ENCODE measurements at places on chromosomes 5 and 9.
A peak's percentile ranks its signal among the peaks of the same experiment; 100 is the strongest.

DNA sequence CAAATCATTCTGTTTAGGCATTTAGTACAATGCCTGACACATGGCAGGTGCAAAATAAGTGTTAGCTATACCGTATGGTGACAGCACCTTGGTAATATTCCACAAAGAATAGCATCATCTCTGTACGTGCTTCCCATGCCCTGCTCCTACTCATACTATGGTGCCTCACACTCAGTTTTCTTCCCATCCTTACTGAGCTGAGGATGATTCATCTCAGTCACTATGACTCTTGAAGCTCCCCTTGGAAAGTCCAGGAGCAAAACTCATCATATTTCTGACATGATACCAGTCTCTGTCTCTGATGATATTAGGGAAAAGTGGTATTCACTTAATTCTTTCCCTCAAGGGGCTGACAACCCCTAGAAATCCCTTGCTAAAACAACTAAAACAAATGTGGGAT lies 423.3 kb downstream of the EFNA5 start:
- no peak for DNase-seq

DNA sequence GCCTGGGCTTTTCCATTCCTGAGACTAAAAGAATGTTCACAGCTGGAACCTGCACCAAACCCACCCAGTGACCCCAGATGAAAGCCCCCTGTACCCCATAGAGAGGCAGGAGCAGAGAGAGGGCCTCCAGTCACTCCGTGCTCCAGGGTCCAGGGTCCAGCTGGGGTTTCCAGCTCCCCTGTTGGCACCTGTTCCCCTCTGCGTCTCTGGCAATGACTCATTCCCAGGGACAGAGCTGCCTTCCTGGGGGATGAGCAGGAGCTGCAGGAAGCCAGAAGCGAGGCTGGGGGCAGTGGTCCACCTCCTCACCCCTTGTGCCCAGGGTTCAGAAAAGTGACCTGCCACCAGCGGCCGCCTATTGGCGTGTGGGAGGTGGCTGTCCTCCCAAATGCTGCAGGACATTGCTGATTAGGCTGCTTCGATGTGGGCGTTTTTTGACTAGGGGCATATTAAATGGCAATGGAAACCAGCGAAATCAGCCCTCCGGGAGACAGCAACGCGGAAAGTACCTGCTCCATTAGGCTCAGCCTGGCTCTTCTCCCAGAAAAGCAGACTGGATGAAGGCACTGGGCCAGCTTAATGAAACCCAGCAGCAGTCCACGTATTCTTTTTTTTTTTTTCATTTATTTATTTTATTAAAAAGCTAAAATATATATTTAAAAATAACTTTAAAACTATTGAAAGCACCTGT lies 97.4 kb downstream of the DAP start:
- no peak for DNase-seq

- no peak for DNase-seq
Measured at GRCh38 chr9:129283291-129283691, 105.2 kb upstream of the IER5L start.

GRCh38 chr9:129415942-129416651 lies 204.8 kb downstream of the C9orf50 start:
- no peak for DNase-seq

DNA sequence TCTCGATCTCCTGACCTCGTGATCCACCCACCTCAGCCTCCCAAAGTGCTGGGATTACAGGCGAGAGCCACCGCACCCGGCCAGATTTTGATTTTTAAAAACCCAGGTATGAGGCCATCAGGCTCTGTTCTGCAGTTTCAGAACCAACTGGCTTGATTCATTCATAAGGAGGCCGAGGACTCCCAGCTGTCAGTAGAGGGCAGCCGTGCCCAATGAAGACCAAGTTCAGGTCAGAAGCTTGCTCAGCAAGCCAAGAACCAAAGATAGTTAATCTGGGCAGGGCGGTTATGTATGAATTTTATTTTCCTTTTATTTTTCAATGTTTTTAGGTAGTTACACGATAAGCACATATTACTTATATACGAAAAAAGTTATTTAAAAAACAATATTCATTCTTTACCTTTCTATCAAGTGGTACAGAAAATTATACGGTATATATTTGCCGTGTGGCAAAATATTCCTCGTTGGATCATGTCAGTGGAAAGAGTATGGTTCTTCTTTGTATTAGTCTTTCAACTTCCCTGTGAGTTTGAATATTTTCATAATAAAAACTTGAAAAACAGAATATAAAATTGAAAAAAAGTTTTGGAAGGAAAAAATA lies 18.0 kb downstream of the MGAT1 start:
- DNase-seq: peak; percentile 57

DNA sequence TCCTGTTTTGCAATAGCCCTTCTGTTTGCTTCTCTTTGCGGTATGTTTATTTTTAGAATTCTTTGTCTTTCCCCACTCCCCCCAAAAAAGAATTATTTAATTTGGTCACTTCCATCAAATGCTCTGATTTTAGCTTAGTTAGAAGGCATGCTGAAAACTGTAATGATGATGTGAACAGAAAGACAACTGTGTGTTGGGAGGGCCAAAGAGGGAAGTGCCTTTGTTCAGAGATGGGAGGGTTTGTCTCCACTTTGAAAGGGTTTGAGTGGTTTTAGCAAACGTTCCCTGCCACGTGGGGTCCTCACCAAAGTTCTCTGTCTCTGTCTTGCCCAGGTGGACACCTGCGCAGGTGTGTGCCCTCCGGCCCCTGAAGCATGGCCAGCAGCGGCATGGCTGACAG lies 41.9 kb downstream of the SYK start:
- no peak for DNase-seq

- peak; percentile 87 for DNase-seq
Measured at GRCh38 chr5:157148734-157149615, 6.3 kb upstream of the MED7 start.

GRCh38 chr5:109936996-109937395 lies 247.3 kb downstream of the MAN2A1 start:
- DNase-seq: no peak

- no peak for DNase-seq
Measured at GRCh38 chr9:3963643-3964369, 336.1 kb downstream of the GLIS3 start.

- no peak for DNase-seq
Measured at GRCh38 chr5:56291079-56291643, 58.0 kb upstream of the ANKRD55 start.

GRCh38 chr5:136202469-136203205 lies 9.7 kb upstream of the SMIM32 start:
- no peak for DNase-seq

GRCh38 chr5:59678943-59679342 lies 214.6 kb downstream of the PDE4D start:
- DNase-seq: no peak

GRCh38 chr9:89096807-89097206 lies 81.8 kb downstream of the SHC3 start:
- no peak for DNase-seq

- DNase-seq: no peak
Measured at GRCh38 chr5:53473633-53474032, 6.8 kb upstream of the FST start.

- no peak for DNase-seq
Measured at GRCh38 chr5:4537489-4537888, 602.6 kb upstream of the ADAMTS16 start.

DNA sequence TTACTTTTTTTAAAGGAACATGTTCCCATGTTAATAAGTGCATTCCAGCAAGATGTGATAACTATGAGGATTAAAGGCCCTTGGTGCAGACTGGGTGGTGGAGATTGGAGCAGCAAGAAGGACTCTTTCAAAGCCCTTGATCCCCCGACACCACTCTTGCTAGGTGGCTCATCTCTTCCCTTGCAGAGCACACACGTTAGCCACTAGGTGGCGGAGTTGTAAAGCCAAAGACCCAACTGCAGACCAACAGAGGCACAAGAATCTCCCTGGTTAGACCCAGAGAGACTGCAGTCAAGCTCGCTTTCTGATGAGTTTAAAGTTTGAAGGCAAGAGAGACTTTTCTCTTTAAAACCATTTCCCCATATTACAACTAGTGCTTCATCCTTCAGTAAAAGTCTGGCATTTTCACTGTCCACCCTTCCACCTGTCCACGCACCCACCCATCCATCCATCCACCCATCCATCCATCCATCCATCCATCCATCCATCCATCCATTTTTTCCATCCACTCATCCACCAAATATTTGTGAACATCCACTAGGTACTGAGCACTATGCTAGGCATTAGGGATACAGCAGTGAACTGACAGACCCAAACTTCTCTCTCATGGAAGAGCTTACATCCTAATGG lies 226.9 kb downstream of the MSX2 start:
- peak; percentile 26 for DNase-seq

DNA sequence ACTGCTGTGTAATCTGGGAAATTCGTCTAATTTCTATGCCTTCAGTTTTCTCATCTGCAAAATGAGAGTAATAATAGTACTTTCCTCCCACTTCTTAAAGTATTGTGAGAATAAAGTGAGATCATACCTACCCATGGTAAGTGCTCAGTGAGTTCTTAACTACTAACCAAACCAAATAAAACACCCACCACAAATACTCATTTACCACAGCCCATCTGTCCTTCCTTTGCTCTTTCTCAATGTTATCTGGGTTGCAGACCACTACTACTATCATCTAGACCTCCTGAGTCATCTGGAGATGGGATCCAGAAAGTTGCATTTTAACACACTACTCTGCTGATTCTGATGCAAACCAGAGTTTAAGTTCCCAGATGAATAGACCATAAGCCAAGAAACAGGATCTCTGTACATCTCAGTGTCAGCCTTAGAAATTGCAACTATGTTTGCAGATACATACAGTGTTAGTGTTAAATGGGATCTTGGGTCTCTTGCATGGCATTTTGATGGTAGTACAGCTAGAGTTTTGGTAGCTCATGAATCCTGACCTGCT lies 105.4 kb upstream of the ATP10B start:
- no peak for DNase-seq

DNA sequence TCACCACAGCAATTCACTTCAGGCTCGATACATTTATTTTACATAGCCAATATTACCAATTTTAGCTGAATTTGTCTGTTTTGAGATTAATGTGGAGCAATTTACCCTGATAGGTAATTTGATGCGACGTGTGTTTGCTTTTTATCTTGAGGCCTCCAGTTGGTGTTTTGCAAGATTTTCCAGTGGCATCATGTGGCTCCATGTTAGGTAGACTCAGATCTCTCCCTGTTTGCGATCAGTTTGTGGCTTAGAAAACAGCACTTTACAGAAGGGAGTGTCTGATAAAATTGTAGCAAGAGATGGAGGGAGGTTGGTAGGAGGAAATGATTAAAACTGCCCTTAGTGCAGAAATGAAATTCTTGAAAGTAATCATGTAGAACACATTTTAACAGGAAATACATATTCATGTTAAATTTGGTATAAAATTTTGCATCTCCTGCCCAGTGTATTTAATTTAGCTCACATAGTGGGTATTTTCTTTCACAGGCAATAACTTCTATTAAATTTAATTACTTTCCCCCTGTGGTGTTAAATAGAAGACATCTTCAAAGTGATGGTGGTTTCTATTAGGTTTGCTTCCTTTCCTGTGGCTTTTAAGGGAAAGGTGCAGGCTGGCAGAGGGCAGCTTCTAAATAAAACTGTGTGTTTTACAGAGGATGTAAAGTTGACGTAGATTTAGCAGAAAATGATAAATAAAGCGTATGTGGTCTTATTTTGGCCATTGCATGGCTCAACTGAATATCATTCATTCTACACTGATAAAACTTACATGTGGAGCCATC lies 135.8 kb downstream of the KDM4C start:
- DNase-seq: no peak

- DNase-seq: no peak
Measured at GRCh38 chr5:169272731-169273427, 28.1 kb downstream of the SLIT3 start.

DNA sequence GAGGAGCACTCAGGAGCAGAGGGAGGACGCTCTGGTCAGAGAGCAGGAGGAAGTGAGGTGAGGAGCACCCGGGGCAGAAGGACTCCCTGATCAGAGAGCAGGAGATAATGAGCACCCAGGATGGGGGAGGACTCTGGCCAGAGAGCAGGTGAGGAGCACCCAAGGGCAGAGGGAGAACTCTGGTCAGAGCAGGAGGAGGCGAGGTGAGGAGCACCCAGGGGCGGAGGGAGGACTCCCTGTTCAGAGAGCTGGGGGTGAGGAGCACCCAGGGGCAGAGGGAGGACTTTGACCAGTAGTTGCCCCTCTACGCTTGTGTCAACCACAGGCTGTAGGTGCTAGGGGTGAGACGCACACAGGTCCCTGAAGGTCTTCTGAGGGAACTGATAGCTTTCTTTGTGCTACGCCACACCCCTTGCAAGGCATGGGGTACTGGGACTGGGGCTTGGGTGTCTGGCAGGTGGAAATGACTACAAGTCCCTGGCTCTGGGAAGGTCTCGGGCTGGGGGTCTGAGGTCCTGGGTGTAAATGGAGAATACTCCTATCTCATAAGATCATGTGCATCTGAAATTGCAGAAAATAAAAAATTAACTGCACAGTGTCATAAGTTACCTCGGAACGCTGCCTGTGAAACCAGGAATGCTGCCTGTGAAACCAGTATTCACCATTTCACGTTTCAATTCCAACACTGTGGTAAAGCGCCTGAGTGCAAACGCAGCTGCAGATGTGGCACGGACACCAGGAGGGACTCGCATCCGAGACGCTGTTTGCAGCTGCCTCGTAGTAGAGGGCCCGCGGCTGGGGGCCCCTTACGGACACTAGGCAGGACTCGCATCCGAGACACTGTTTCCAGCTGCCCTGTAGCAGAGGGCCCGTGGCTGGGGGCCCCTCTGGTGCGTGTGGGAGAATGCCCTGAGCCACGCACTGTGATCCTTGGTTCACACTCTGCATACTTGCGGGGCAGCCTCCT lies 27.0 kb upstream of the SLC6A3 start:
- no peak for DNase-seq

GRCh38 chr9:133843250-133843649 lies 105.1 kb upstream of the SARDH start:
- no peak for DNase-seq

- DNase-seq: no peak
Measured at GRCh38 chr5:118295045-118295444, 693.3 kb downstream of the DTWD2 start.

- no peak for DNase-seq
Measured at GRCh38 chr9:16412740-16413139, 457.7 kb downstream of the BNC2 start.

DNA sequence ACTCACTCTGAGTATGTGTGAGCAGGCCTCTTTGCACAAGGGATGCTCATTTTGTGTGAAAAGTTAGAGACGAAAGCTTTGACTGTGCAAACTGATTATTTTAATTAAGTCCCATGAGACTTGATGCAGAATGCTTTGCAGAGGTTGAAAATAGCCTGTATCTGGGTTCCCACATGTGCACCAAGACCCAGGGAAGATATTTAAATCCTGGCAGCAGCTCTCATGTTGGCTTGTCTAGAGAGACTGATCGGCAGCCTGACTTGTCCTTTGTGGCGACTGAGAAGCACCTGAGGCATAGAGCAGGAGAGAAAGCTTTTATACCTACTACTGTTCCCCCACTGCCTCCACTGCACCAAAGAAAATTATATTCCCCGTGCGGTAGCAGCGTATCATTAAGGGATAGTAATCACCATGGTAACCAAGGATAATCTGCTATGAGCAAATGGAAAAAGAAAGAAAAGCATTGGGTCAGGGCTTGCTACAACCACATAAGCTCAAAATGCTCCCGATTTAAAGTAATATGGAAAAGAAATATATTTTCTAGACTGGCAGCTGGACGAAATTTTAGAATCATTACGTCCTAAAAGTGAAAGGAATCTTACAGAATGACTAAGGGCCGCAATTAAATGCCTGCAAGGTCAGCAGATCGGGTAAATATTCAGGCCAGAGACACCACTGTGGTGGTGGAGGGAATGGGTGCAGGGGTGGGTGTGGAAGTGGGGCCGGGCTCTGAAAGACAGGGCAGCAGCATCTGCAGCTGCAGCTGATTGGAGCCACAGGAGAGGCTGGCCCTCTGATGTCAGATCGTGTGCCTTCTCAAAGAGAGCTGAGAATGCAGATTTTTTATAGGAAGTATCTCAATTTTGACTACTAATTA lies 135.3 kb upstream of the EPB41L4A start:
- DNase-seq: no peak
